Tibial artery (tissue), 4 donors: ENCODE measurements at places on chromosomes 13 and 19.

GRCh38 chr13:100333141-100333540 is 244.2 kb downstream of the PCCA start:
- no peak for DNase-seq

GRCh38 chr13:40586886-40587565 is 79.4 kb downstream of the FOXO1 start:
- DNase-seq: no peak

DNA sequence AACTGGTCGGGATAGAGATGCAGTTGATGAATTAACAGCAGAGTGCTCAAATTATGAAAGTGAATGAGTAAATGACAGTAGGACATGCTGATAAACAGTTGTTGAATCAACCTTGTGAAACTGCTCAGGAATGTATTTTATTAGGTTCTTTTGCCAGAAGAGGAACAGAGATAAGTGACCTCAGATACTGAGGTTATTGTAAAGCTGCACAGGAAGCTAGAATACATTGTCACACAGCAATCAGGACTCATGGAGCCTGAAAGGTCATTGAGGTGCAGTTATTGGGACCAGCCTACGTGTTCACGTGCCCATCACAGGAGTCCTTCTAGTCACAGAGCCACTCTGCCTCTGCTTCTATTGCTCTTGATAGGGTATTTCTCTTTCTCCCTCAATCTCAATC is 47.5 kb upstream of the MED4 start:
- no peak for DNase-seq

GRCh38 chr13:66154354-66154753 is 1075.8 kb downstream of the PCDH9 start:
- DNase-seq: no peak

GRCh38 chr13:27889471-27889870 is 30.3 kb upstream of the PDX1 start:
- DNase-seq: no peak

- DNase-seq: peak; percentile 46
These were observed 2.6 kb downstream of the BBC3 start for GRCh38 chr19:47228168-47228936.

DNA sequence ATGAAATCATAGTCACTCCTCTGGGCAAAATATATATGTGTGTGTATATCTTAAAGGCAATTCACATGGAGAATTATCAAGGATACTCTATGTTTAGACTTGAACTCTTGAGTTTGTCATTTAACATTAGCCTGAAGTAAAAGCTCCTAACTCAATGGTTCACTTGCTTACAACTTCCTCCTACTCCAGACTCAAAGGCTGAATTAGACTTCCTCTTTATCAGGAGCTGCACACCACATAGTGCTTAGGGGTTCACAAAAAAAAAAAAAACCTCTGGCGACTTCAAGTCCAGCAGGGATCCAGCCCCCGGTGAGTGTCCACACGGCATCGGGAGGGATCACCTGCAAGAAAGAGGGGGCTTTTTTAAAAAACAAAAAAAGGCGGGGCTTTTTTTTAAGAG is 68.2 kb upstream of the LSM14A start:
- DNase-seq: no peak

GRCh38 chr13:70162141-70162540 is 53.9 kb upstream of the KLHL1 start:
- DNase-seq: no peak

GRCh38 chr13:21066946-21067345 is 5.6 kb upstream of the LATS2 start:
- DNase-seq: no peak

DNA sequence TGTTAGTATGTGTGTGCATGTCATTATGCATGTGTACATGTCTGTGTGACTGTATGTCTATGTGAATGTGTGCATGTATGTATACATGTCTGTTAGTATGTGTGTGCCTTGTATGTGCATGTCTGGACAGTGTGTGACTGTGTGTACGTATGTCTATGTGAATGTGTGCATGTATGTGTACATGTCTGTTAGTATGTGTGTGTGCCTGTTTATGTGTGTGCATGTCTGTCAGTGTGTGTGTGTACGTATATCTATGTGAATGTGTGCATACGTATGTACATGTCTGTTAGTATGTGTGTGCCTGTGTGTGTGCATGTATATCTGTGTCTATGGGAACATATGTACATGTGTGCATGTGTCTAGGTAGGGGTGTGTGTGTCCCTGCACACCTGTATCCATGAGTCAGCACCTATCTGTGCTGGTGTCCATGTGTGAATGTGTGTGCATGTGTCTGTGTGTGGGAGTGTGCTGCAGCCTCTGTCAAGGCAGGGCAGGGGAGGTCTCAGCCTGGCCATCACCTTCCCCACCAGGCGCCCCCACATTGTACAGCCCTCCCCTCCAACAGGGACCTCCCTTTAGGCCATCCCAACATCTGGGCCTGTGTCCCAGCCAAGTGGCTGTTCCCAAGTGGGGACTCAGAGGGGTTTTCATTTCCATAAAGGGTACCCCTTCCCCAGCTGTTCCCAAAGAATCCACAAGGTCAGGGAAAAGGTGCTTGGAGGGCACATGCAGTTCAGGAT is 4.4 kb downstream of the GAS6 start:
- DNase-seq: no peak

DNA sequence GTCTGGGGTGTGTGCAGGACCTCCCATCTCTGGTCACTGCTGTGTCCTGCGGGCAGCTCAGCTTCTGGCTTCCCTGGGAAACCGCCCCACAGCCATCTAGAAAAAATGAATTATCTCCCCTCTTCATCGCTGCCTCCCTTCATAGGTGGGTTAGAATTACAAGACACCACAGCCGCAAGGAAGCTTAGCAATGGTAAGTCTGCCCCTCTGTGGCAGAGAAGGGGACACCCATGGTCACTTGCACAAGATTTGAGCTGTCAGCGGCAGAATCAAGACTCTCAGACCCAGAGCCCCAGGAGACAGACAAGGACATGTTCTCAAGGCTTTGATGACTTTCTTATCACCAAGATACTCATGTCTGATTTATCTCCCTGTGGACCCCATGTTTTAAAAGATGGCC is 110.8 kb upstream of the PABPC3 start:
- DNase-seq: no peak

DNA sequence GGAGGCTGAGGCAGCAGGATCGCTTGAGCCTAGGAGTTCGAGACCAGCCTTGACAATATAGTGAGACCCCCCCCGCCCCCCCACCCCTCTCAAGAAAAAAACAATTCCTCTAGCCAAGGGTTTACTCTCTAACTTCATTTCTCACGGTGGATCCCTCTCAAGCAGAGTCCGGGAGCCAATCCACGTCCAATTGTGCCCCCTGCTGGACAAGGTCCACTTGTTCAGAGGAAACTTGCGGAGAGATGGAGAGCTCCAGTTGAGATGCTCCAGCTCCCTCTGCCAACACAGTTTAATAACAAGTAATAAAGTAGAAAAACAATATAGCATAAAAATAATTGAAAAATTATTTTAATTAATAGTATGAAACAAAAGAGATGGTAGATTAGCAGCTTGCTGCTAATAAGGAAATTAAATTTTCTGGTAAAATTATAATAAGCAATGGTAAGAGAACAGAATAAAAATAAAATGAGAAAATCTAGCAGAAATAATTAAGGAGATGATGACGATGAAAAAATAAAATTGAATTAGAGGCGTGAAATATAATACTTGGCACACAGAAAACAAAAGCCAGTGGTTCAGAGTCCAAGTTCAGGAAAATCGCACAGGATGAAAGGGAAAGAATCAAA is 14.5 kb upstream of the SIGLEC14 start:
- DNase-seq: no peak

GRCh38 chr19:58544591-58545285 is 874 bp downstream of the TRIM28 start:
- DNase-seq: no peak

DNA sequence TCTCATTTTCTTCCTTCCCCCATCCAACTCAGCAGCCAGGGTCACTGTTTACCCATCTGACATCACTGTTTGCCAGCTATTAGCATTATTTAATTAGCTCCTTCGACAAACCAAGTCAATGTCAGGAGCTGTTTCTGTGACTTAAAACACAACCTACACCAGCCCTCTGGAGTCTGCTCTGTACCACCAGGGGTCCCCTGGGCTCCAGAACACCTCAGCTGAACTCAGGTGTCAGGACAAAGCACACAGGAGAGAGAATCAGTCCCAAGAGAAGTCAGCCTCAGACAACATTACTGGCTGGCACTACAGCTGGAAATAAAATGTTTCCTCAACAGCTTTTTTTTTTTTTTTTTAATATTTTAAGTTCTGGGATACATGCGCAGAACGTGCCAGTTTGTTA is 45.1 kb downstream of the DCLK1 start:
- no peak for DNase-seq

DNA sequence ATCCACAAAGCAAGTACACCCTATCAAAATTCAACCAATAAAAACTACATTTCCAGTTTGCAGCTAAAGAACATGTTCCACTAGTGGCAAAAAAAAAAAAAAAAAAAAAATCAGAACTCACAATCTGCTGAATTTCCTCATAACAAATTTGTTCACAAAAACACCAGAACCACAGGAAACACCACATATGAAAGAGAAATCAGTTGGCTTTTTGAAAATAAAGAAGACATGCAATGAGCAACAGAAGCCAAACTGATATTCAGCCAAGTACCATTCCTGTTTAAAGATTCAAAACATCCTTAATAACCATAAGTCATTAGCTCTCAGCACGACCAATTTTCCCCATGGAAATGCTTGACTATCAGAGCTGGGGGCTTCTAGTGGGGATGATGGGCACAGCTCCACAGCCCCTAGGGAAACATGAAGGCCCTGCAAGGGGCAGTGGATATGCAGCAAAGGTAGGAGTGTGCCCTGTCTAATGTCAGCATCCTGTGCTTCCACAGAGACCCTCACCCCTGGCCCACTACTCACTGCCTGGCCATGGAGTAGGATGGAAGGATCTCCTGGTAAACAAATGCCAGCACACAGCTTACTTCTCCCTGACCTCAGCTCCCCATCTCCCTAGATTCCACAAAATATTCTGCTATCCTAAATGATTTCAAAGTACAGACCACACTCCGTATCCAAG is 74.0 kb upstream of the DOCK9 start:
- no peak for DNase-seq
